ENCODE measurements at places on chromosomes 4 and X.

GRCh38 chrX:109774706-109775105, 41.6 kb upstream of the ACSL4 start:
- no peak for DNase-seq

- no peak for DNase-seq
Observed at GRCh38 chr4:73709451-73710033, 30.8 kb upstream of the CXCL8 start.

DNA sequence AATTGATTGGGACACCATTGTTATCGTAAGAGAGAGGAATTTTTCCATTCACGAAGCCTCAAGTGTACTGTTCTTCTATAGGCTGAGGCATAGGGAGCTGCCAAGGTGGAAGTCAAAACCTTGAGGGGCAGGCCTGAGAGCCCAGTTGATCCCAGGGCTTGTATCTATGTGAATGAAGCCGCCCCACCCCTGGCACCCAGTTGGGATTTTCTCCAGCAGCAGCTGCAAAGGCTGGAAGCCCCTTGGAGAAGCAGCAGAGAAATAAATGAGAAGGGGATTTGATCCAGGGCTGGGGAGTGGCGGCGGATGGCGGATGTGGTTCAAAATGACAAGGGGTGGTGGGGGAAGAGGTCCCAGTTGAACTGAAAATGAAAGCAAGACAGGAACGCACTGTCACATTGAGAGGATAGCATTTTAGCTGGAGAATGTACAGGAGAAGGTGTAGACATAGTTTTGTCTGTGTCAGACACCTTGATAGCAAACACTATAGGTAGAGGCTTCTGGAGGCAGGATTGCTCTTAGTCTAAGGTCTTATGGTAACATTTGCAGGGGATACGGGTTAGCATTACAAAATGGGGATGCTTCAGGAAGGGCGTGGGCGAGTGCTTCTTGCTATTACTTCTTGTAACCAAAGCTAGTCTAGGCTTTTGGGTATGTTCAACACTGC, 32.6 kb downstream of the DOCK11 start:
- peak; percentile 24 for DNase-seq

DNA sequence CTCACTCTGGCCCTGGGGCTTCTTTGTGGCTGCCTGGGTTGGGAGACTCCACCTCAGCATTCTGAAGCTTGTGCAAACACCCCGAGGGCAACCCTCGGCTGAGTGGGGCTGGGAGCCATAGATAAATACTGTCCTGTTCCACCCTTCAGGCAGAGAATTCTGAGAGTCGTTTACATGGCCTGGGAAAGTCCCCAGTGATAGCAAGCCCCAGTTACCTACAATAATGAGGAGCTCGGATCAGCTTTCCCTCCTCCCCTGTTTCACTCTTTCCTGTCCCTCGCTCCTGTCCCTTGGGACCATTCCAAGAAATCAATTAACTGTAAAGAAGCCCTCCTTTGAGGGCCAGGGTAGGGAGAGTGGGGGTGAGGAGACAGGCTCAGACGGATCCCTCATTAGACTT, 31.6 kb upstream of the DDX3X start:
- DNase-seq: no peak

- no peak for DNase-seq
Observed at GRCh38 chrX:39337451-39337850, 536.2 kb downstream of the MID1IP1 start.

DNA sequence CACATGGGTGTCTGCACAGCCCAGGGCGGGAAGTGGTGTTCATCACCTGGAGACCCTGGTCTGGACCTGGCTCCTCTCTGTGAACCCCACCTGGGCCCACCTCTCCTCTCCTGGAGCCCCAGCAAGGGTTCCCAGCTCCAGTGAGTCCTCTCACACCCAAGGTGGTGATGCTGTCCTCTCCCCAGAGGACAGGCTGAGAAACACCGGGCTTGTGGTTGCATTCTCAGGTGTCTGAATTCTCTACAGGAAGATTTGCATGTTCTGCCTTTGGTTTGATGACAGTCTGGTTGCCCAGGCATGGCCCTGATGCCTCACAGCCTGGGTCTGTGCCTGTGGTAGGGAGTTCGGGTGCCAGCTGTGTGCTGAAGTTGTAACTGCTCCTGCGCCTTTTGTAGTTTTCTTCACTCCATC, 3.8 kb downstream of the MAEA start:
- no peak for DNase-seq

GRCh38 chr4:90237751-90238530, 110.7 kb downstream of the CCSER1 start:
- DNase-seq: no peak

GRCh38 chrX:3940000-3940610, 226.7 kb upstream of the PRKX start:
- DNase-seq: no peak

- DNase-seq: no peak
Observed at GRCh38 chr4:89765966-89766365, 71.0 kb downstream of the SNCA start.

GRCh38 chr4:144178414-144178813, 37.9 kb upstream of the GYPA start:
- DNase-seq: no peak

- DNase-seq: no peak
Observed at GRCh38 chrX:55135171-55135570, 46.4 kb downstream of the PAGE2 start.

- DNase-seq: no peak
Observed at GRCh38 chr4:38618505-38618904, 45.5 kb upstream of the KLF3 start.

- no peak for DNase-seq
Observed at GRCh38 chr4:58061967-58062366, 951.8 kb upstream of the IGFBP7 start.

DNA sequence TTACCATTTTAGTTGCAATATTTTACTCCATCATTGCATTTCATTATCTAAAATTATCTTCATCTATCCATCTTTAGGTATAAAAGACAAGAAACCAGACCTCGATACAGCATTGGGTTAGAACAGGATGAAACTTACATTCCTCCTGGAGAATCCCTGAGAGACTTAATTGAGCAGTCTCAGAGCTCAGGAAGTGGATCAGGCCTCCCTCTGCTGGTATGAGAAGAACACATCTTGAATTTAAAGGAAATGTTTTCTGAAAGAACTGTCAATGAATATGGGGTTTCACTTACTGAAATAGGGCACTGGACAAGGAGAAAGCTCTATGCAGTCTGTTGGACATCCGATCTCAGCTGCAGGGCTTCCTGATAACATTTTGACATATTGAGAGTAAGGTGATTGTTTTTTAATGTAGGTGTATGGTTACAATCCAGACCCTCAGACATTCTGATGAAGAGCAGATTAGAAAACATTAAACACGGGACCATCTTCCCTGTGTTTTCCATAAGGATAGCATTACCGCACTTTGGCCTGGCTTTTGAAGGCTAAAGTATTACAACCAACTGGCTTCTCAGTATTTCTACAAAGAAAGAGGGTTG, 367.2 kb downstream of the BMPR1B start:
- no peak for DNase-seq

GRCh38 chr4:145679991-145680455, at the start of gene C4orf51:
TSS of gene C4orf51 (plus strand) at chr4:145680146. CDS start at chr4:145680204, 58 bp downstream.
- DNase-seq: no peak

DNA sequence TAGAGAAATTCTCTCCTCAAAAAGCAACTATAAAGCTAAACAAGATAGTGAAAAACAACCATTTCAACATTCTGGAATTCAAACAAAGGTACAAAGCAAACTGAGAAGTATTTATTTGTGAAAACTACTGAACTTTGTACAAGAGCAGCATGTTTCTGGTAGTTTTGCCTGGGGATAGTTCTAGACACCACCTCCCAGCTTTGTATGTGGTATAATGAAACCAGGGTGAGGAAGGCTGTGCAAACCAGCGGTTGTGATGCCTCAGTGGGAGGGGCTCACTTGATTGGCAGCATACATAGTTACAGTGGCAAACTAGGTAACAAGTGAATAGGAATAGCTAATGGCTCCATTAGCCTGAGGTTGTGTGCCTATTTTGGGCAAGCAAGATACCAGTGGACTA, 18.6 kb upstream of the FRMD7 start:
- DNase-seq: no peak

- DNase-seq: peak; percentile 45
Observed at GRCh38 chr4:118981839-118982381, 93.3 kb downstream of the SYNPO2 start.

- DNase-seq: no peak
Observed at GRCh38 chr4:22552812-22553211, 36.9 kb upstream of the ADGRA3 start.

DNA sequence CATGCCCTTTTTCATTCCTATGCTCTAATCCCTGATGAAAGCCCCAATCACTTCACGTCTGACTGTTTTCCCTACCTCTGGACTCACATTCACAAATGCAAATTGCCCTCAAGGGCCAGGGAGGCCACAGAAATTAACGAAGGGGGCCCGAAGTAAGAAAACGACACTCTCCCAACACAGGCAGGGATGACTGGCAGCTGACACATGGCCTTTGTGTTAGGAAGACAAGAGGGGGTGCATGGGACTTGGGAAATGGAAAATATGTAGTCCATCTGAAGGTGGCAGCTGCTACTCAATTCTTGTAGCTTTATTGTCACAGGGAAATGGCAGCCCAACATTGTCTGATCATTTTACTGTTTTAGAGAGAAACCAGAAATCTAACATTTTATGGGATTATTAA, 12.3 kb upstream of the SPARCL1 start:
- no peak for DNase-seq

- no peak for DNase-seq
Observed at GRCh38 chrX:20139966-20140365, 1.7 kb downstream of the EIF1AX start.

DNA sequence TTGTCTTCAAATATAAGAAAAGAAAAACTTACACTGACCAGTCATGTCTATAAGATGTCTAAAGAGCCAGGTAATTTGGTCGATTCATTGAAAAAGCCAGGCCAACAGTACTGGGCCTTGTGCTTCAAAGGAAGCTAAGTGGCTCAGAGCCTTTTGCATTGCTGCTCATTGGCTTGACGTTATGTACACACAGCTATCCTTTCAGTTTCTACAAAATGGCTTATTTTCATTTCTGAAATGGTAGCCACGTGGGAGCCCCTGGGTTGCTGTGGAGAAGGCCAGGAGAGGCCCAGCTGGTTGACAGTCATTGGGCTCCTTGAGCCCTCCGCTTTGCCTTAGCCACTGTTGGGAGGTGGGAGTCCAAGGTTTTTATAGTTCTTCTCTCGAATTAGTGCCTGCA, 199.1 kb upstream of the CXorf66 start:
- no peak for DNase-seq

DNA sequence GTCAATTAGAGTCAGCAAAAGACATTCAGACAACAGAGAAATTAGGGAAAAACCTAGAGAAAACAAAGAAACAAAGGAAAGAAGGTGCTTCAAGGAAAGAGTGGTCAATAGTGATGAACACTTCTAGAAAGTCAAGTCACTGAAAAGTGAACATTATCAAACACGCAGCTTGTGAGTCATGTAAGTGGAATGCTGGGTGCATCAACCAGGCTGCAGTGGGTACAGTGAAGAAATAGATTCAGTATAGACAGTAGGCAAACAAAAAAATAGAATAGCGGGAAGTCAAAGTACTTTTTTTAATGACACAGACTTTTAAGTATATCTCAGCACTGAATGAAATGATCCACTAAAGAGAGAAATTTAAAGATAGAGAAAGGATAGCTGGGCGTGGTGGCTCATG, 245.8 kb downstream of the ARHGAP24 start:
- no peak for DNase-seq

- no peak for DNase-seq
Observed at GRCh38 chrX:129875669-129876068, 30.3 kb upstream of the UTP14A start.

- DNase-seq: no peak
Observed at GRCh38 chr4:138174981-138175794, 67.0 kb downstream of the SLC7A11 start.

GRCh38 chr4:131001371-131001770, 1905.4 kb downstream of the C4orf33 start:
- DNase-seq: no peak

GRCh38 chr4:77044461-77045150, 31.2 kb downstream of the CCNI start:
- DNase-seq: no peak

DNA sequence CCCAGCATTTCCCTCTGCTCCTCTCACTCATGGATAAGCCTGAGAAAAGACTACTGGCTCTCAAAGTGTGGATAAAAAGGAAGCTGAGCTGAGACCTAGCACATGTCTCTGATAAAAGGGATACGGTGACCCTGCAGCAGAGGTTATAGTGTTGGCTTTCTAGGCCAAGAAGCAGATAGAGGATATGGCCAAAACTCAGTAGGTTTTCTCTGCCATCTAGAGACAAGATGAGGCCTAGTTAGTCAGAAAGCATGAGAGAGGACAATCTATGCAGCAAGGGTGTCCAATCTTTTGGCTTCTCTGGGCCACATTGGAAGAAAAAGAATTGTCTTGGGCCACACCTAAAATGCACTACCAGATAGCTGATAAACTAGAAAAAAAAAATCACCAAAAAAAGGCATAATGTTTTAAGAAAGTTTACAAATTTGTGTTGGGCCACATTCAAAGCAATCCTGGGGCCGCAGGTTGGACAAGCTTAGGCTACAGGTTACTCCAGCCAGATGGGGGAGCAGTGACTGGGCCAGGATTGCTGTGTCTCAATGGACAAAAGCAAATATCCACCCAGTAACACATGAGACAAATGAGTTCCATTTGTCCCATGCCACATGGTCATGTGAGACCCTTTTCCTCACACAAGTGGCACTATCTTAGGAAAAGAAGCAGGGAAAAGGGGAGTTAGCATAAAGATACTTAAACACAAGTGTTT, 411.4 kb downstream of the INPP4B start:
- no peak for DNase-seq

DNA sequence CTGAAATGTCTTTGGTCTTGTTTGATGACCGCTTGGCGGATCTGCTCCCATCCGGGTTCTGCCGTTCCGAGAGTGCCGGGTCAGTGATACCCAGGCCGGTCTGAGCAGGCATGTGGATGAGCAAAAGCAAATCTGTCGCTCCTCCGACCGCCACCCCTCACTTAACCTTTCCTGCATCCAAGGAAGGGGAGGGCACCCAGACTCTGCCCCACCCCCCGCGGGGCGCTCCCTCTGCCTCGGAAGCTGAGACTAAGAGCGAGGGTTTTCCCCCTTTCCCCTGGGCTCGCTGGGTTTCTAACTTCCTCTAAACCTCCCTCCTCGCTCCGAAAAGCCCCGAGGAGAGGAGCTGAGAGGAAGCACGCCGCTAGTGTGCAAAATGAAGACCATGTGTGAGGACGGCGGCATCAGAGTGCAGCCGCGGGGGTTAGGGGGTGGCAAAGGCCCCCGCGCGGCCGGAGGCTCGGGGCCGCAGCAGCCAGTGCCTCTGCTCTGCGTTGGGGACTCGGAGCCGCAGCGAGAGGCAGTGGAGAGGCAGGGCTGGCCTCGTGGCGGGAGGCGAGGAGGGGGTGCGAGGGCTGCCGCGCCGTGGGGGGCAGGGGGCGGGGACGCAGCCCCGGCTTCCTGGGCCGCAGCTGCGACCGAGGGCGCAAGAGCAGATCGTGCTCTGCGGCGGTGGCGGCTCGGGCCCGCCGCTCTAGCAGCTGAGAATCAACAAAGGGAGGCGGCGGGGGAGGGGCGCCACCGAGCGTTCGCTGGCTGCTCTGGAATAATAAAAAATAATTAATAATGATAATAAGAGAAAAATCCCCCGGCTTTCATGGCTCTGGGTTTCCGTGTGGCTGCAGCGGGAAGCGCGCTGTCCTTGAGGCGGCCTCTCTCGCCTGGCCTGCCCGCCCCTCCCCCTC, 55.8 kb upstream of the BCOR start:
- DNase-seq: peak; percentile 67

Data from memory B cell (primary cell).